Kidney (tissue), 22 donors: ENCODE measurements at places on chromosomes 1 and 21.

- no peak within 1 kb of the TSS for H3K4me3 ChIP-seq
- H3K27ac ChIP-seq, result no peak within 1 kb of the TSS
Measured at GRCh38 chr1:55039342-55040082, at the start of gene PCSK9. Gene PCSK9, plus strand, starts transcription at chr1:55039548. Its CDS starts 290 bp downstream, at chr1:55039838.

DNA sequence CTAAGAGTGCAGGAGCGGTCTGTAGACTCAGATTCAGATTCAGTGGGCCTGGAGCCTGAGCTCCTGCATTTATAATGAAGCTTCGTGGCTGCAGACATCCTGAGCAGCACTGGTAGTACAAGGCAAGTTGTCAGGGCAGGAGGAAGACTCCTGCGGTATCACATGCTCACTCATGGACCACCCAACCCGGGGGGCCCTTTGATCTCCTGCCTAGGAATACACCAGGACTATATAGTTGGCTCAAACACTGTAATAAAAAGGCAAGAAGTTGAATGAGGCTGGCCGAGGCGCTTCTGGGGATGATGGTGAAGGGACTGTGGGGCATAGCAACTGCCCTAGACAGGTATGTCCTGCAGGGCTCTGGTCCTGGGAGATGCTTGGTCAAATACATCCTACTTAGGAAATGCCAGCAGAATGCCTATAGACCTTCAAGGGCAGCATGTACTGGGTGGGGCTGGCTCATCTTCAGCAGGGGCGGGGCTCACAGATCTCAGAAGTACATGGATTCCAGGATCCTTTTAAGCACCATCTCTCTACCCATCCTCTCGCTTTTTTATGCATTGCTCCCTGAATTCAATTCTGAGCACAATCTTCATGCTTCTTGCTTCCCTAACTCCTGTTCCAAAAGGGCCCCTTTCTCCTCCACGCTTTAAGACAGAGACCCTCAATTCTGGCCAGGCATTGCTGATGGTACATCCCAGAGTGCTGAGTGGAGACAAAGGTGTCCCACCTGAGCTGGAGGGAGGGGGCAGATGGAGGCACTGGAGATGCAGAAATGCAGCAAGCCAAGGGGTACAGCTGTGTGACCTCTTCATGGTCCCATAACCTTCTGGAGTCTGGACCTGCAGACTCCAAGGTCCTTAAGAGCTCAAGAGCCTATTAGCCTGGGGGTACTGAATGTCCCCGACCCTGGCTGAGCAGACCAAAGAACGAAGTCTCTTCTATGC, 2.1 kb upstream of the RAP1GAP start:
- peaks cover 35% of the 10 kb centered on the region for H3K4me1 ChIP-seq
- H3K36me3 ChIP-seq, result no peaks in the 10 kb centered on the region
- no peak for DNase-seq
- H3K27ac ChIP-seq, result no peak overlapping the region

- H3K4me1 ChIP-seq, result peaks cover 47% of the 10 kb centered on the region
- no peaks in the 10 kb centered on the region for H3K36me3 ChIP-seq
- no peak for DNase-seq
- no peak overlapping the region for H3K4me3 ChIP-seq
Measured at GRCh38 chr1:27521336-27521831, 31.4 kb upstream of the WASF2 start.

DNA sequence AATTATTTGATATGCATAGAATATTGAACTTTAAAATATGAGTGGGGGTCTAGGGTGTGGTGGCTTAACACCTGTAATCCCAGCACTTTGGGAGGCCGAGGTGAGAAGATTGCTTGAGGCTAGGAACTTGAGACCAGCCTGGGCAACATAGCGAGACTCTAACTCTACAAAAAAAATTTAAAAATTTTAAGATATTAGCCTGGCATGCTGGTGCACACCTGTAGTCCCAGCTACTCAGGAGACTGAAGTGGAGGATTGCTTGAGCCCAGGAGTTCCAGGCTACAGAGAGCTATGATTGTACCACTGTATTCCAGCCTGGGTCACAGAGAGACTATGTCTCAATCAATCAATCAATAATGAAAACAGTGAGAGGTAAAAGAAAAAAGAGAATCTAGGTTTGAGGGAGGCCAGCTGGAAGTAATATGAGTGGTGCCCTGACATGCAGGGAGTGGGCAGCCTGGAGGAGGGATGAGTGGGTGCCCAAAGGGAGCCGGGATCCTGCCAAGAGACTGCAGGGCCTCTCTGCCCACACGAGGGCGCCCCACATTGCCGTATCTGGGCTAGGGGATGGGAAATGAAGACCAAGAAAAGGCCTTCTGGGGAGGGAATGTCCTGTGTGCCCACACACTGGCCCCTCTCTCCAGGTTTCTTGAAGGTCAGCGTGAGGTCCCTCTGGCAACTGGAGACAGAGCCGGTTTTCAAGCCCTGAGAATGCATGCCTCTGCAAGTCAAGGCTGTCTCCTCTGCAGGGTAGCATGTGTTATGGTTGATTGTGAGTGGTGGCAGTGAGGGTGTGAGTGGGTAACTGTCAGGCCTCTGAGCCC, 93.9 kb upstream of the PPM1J start:
- no peaks in the 10 kb centered on the region for H3K36me3 ChIP-seq
- no peaks in the 10 kb centered on the region for H3K27me3 ChIP-seq
- peaks cover 3% of the 10 kb centered on the region for H3K4me1 ChIP-seq
- no peak overlapping the region for H3K4me3 ChIP-seq
- H3K27ac ChIP-seq, result no peak overlapping the region

DNA sequence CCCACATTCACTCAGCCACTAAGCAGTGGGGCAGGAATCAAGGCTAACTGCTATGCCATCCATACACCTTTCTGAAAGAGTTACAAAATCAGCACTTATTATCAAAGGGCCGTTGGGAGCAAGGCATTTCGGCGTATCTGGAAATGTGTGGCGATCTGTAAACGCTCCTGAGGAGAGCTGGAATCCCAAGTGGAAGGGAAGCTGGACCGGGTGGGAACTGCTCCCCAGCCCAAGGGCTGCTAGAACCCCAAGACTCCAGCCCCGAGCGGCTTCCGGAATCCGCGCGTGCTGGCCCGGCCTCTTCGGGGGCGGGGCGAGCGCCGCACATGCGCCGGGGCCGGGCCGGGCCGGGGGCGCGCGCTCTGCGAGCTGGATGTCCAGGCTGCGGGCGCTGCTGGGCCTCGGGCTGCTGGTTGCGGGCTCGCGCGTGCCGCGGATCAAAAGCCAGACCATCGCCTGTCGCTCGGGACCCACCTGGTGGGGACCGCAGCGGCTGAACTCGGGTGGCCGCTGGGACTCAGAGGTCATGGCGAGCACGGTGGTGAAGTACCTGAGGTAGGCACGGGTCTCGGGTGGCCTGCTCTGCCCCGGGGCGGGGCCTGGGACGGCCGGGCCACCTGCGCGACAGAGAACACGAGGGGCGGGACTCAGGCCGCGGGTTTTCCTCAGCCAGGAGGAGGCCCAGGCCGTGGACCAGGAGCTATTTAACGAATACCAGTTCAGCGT, at the start of gene NAXE:
Gene NAXE, plus strand, starts transcription at position 345 of the 726 bp plus-strand sequence. Its CDS starts 29 bp downstream, at position 374.
- H3K27me3 ChIP-seq, result no peaks in the 10 kb centered on the region
- peaks cover 2% of the 10 kb centered on the region for H3K36me3 ChIP-seq
- peak within 1 kb of the TSS; percentile 83 for H3K4me3 ChIP-seq
- H3K27ac ChIP-seq, result peak within 1 kb of the TSS; percentile 90
- no peaks in the 10 kb centered on the region for H3K4me1 ChIP-seq

- H3K27me3 ChIP-seq, result no peaks in the 10 kb centered on the region
- H3K27ac ChIP-seq, result no peak overlapping the region
- peaks cover 4% of the 10 kb centered on the region for H3K4me1 ChIP-seq
- no peak for DNase-seq
- no peak overlapping the region for H3K4me3 ChIP-seq
- H3K36me3 ChIP-seq, result no peaks in the 10 kb centered on the region
Measured at GRCh38 chr1:220274251-220274855, 2.1 kb upstream of the RAB3GAP2 start.

GRCh38 chr1:103783944-103784377, 34.3 kb downstream of the AMY1C start:
- H3K4me3 ChIP-seq, result no peak overlapping the region
- no peaks in the 10 kb centered on the region for H3K27me3 ChIP-seq
- no peak overlapping the region for H3K27ac ChIP-seq
- no peak for DNase-seq
- no peaks in the 10 kb centered on the region for H3K36me3 ChIP-seq
- H3K4me1 ChIP-seq, result no peaks in the 10 kb centered on the region

GRCh38 chr1:208820580-208821212, 576.5 kb upstream of the PLXNA2 start:
- no peak overlapping the region for H3K4me3 ChIP-seq
- H3K36me3 ChIP-seq, result no peaks in the 10 kb centered on the region
- no peak overlapping the region for H3K27ac ChIP-seq

GRCh38 chr1:246784621-246785493, 60.6 kb downstream of the SCCPDH start:
- no peak for DNase-seq
- H3K4me1 ChIP-seq, result peaks cover 5% of the 10 kb centered on the region
- H3K27me3 ChIP-seq, result no peaks in the 10 kb centered on the region
- no peak overlapping the region for H3K27ac ChIP-seq
- H3K4me3 ChIP-seq, result no peak overlapping the region
